ENCODE measurements at places on chromosomes 11 and 22. TPM values are rescaled to one million over a fixed set of nuclear protein-coding genes. Genes with fewer than 3 reads are reported as not detected.
A peak's percentile ranks its signal among the peaks of the same experiment; 100 is the strongest.

DNA sequence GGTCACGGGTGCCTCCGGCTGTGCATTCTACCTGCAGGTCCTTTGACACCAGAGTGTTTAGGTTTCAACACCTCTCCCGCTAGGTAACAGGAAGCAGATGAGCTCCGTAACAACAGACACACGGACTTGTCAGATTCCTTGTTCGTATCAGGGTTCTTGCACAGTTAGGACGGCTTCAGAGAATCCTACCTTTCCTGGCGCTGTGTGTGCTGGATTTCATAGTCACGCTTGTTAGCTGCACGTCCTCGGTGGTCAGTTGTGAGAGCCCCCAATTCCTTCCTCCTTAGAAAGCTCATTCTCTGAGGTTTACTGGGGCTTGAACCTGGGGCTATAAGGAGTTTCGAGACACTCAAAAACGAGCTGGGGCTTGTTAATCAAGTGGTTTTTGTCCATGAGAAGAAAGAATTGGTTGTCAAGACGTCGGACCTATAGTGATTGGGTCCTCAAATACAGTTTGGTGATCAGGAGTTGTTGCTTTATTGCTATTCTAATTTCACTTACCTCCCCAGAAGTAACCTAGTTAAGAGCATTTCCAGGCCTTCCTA, 664 bp downstream of the DDB2 start:
- peak; percentile 59 for DNase-seq

GRCh38 chr22:22480940-22481339, 27.6 kb downstream of the ZNF280B start:
- DNase-seq, result no peak

- no peak for DNase-seq
These were observed 70.8 kb downstream of the WNT7B start for GRCh38 chr22:45905924-45906865.

- DNase-seq, result no peak
These were observed 1.1 kb upstream of the SCT start for GRCh38 chr11:628056-628455.

The PANX2 gene
- polyA plus RNA-seq, result 1.8 TPM

The CLP1 gene
- polyA plus RNA-seq, result 38.7 TPM

All from mammary epithelial cell (primary cell).